ENCODE measurements at places on chromosomes 13 and 19.
A peak's percentile ranks its signal among the peaks of the same experiment; 100 is the strongest.

DNA sequence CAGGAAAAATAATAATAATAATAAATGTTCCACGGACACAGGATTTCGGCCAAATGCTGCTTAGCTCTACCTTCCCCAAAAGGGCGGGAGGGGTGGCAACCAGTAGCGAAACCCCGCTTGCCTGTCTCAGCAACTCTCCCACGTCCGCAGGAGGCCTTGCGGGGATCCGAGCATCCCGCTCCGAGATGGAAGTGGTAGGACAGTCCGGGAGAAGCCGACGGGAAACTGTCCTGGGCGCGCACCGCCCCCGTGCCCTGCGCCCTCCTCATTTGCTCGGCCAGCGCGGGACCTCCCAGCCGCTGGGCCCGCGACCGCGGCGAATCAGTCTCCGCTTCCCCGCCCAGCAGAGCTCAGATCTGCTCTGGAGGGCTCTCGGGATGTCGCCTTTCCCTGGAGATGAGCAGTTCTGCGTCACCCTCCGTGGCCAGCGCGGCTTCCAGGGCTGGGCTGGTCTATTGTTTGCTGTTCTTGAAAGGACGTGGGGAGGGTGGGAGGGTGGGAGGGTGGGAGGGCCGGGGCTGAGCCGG is 48.9 kb upstream of the PABPC3 start:
- DNase-seq, result no peak

- DNase-seq, result no peak
Observed at GRCh38 chr19:869245-870177, 10.0 kb downstream of the CFD start.

DNA sequence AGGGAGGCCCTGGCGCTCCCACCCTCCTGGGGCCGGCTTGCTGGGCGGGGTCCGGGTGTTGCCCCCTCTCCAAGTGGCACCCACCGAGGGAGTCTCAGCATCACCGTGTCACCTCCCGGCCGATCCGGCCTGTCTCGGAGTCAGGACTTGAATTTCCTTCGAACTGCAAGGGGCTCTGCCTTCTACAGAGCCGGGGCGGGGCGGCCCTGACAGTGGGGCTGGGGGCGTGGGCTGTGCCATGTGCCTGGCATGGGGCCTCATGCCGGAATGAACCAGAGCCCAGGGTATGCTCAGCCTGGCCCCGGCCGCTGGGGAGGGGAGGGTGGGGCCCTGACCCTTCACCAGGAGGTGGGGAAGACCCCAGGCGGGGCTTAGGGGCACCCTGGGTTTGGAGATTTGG is 47.0 kb upstream of the TCF3 start:
- no peak for DNase-seq

- no peak for DNase-seq
Observed at GRCh38 chr19:28631961-28632360, 581.0 kb downstream of the UQCRFS1 start.

- DNase-seq, result peak; percentile 19
Observed at GRCh38 chr19:18194554-18195238, 1.7 kb downstream of the MPV17L2 start.

GRCh38 chr13:77986713-77987112 is 68.1 kb upstream of the EDNRB start:
- no peak for DNase-seq

DNA sequence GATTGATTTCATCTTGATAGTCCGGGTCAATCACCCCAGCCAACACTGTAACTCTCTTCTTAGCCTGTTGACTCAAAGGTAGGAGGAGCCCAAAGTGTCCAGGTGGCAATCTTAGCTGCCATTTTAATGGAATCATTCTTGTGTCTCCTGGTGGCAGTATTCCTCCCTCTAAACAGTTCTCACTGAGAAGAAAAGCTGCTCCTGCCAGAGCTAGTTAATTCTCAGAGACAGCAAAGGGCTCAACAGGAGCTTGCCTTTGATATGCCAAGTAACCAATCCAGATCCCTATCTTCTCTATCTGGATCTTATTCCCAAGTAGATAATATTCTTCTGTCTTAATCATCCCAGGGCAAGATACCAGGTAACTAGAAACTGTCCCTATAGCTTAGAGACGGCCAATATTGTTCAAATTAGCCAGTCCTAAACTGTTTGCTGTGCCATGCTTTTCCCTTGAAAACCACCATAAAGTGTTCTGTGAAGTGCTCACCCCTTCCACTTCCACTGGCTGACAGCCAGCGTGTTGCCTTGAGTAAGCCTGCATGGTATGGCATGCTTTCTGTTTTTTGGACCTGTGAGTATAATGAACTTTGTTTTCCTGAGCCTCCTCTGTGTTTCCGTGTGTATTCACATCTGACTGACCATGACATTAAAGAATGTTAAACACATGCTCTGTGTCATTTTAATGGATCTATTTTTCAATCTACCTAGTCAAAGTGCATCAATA is 463.7 kb upstream of the SLITRK5 start:
- DNase-seq, result no peak

DNA sequence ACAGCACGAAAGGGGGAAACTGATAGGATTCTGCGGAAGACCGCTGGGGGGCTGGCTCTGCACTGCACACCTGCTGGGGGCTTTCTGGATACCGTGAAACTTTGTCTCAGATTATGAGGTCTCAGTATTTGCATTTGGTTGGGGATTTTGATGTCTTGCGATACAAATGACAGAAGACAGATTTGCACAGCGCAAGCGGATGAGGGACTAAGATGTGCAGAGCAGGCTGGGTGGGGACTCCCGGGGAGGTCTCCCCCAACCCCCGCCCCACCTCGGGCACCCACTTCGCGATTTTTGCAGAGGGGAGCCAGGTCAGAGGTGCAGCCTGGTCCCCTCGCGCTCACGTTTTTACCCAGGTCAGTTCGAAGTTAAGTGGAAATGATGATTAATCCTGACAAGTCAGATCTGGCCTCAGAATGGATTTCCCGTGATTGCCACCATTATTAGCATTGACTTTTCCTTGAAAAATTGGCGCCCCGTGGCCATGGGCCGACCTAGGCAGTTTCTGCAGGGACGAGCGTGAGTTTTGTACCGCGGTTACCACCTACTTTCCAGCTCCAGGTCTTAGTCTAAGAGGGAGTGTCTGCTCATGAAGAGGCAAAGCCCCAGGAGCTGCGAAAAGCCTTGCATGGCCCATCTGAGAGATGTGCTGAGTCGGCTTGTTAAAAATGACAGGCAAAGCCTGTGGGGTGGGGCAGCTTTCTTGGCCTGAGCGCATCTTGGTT is 1.3 kb upstream of the GJB2 start:
- no peak for DNase-seq

DNA sequence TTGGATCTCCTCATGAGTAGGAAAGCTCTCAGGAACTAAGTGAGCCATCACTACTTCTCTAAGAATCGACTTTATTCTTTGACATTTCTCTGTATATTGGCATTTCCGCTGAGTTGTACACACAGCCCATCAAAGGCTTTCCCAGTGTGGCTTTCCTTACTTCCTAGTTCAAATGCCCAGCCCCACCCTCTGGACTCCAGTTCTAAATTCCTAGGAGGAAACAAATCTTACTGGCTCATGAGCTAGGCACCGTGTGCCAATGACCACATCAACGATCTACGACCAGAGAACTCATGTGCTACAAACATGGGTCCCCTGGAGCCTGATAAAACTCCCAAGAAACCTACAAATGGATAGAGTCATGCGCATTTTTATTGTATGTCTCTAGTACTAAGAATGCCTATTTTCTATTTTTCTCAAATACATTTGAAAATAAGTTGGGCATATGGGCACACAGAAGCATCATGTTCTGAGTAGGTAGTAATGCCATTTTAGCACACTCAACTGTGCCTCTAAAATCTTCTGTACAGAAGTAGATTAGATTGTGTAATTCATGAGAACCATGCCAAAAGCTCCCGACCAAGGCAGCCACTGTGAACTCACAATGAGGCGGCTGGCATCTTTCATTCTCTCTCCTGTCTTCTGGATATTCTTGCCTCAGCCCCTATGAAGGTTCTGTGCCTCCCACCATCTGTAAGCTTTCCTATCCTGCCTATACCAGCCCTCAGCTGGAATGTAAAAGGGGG is 10.5 kb upstream of the RAP2A start:
- no peak for DNase-seq

DNA sequence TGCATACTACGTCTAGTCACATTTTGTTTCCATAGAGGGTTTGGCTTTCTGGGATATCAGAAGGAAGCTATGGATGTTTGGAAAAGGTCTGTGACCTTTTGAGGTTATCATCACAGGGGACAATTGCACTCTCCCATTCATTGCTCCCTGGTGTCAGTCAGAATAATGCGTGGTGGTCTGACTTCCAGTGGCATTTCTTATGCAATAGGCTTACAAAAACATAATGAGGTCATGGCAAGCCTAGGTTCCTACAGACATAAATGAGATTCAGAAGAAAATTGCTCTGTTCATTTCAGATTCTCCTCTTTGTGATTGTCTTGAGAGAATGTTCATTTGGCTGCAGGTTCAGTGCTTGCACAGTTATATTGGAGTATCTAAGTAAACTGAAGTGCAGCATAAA is 54.6 kb downstream of the ARHGAP35 start:
- no peak for DNase-seq

- no peak for DNase-seq
Observed at GRCh38 chr13:24221007-24221406, 60.5 kb downstream of the SPATA13 start.

- DNase-seq, result peak; percentile 61
Observed at GRCh38 chr13:111177081-111177711, 62.1 kb downstream of the ARHGEF7 start.

DNA sequence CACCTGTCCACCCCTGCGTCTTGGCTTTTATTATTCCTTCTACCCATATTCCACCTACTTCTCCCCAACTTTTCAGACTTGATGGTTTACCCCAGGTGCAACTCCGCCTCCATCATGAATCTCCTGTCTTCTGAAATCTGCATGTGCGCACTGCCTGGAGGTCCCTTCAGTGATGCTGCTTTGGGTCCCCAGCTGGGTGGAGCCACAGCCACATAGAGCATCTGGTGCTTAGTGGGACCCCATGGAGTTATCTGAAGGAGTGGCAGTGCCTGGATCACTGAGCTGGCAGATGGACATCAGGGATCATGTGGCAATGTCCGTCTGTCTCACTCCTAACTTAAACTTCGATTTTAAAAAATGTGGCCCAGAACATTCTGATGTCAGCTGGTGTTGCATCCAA is 13.5 kb downstream of the ZNF536 start:
- DNase-seq, result no peak

- peak; percentile 34 for DNase-seq
Observed at GRCh38 chr19:21698215-21698614, 69.2 kb downstream of the ZNF100 start.

DNA sequence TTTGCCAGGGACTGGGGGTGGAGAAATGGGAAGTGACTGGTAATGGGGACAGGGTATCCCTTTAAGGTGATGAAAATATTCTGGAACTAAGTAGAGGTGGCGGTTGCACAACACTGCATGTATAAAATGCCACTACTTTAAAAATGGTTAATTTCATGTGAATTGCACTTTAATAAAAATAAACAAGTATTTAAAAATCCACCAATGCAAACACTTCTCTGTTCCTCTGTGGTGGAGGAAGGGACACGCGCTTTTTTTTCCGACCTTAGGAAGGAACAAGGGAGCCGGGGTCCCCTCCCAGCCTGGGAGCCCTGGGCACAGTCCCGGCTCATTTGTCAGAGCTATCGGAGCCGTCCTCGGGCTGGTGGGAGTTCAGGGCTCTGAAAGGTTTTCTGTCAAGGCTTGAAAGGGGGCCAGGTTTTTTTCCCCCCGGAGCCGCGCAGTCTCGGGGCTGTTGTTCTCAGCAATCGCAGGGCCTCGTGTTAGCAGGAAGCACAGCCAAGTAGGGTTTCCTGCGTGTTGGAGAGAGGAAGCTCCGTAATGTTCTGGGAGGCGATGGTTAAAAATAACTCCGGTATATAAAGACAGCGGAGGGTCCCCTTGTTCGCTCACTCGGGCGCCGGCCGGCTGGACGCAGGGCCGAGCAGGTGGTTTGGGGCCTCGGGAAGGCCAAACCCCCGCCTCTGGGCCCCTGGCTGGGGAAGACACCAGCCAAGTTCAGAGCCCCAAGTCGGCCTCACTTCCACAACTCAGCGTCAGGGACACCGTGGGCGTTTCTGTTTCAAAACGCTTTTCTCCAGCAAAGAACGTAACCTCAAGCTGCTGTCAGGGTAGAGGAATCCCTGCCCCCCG is 41.2 kb upstream of the KLF2 start:
- DNase-seq, result peak; percentile 47

GRCh38 chr13:45206340-45206739 is 5.5 kb upstream of the KCTD4 start:
- DNase-seq, result no peak

- no peak for DNase-seq
Observed at GRCh38 chr13:89574077-89574476, 1773.4 kb upstream of the MIR17HG start.

GRCh38 chr13:102940143-102940542 is 94.3 kb downstream of the ERCC5 start:
- DNase-seq, result no peak

- DNase-seq, result no peak
Observed at GRCh38 chr19:55402509-55402908, 5.1 kb downstream of the UBE2S start.

GRCh38 chr19:34217952-34218817 is 36.2 kb upstream of the GARRE1 start:
- peak; percentile 83 for DNase-seq

GRCh38 chr13:105445796-105446195 is 1089.7 kb downstream of the EFNB2 start:
- DNase-seq, result no peak

- DNase-seq, result no peak
Observed at GRCh38 chr19:57905258-57905657, 11.1 kb downstream of the ZNF417 start.

- DNase-seq, result no peak
Observed at GRCh38 chr13:97559030-97559429, 125.1 kb downstream of the RAP2A start.

DNA sequence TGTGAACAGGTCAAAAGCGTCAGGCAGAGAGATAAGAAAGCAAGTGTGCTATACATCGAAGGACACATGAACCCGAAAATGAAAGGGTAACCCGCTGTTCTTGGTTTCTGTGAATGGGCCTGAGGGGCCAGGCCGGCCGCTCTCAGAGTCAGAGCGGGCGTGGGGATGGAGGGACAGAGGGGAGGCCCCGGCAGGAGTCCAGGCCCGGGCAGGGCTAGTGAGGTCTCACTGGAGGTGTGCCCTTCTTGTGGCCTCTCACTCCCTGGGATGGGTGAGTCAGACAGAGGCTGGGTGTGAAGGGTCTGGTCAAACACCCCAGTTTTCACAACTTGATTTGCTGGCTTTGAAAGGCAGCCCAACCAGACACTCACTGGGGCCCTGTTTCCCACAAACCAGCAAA is 17.4 kb upstream of the NDUFS7 start:
- DNase-seq, result no peak

GRCh38 chr13:37608750-37609339 is 10.3 kb upstream of the POSTN start:
- DNase-seq, result no peak

All from CD4-positive, alpha-beta T cell treated with Interleukin-6 at 100 ng/mL for 8 hours (primary cell).